Fibroblast of skin of scalp (primary cell): ENCODE measurements at places on chromosomes 2 and 18.

DNA sequence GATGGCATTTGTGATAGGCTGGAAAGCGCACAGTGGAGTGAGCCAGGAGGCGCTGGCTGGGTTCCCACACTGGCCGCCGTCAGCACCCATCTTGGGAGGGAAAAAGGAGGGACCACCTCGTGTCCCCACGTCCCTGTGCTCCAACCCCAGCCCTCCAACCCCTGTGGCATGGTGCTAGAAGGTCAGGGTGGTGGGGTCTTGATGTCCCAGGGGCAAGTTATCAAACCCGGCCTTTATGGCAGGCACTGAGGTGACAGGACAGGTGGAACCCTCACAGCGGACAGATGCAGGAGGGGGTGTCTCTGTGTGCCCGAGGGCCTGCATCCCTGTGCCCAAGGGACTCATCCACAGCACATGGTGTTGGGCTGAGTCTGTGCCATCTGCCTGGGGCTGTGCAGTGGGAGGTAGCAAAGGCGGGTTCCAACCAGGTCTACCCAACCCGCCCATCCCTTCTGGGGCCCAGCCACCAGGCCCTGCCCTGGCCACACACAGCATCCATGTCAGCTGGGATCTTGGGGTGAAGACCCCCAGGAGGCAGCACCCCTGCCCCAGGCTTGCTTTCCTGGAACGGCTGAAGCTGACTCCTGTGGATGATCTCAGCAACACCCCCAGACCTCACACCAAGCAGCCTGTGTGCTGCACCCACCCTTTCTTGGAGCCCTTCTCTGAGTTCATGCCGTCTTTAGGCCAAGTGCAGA, 246.1 kb downstream of the NDUFA10 start:
- DNase-seq = no peak

- no peak for DNase-seq
Observed at GRCh38 chr2:112528541-112528940, 13.7 kb upstream of the POLR1B start.

DNA sequence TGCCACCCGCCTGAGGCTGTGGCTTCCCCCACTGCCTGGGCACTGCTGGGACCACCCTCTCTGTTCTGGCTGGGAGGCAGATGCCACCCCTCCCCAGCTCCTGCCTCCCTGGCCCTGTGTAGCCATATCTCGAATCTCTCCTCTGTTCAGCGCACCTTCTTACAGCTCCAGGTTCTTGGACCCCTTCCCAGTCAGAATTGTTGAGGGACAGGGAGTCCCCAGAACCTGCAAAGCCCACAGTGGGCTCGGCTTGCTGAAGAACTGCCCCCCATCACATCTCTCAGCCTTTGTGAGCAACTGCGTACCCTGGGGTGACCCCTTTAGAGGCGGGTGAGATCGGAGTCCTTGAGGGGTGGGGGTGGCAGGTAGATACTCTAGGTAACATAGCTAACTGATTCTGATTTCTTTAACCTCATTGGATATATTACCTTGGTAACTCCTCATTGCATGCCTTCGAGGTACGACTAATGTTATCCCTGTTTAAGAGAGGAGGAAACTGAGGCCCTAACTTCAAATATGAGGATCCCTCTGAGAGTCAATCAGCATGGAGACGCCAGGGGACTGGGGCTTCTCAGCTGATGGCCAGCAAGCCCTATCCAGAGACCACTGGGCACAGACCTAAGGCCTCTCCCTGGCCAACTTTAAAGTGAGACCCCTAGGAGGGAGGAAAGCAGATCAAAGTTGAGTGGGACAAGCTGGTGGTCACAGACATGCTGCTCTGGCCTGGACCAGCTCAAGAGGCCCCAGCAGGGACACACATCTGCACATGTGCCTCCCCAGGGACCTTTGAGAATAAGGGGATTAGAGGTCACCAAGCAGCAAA, 101.3 kb downstream of the CAPN13 start:
- no peak for DNase-seq

GRCh38 chr18:49585781-49586663, 24.2 kb downstream of the LIPG start:
- DNase-seq = no peak

DNA sequence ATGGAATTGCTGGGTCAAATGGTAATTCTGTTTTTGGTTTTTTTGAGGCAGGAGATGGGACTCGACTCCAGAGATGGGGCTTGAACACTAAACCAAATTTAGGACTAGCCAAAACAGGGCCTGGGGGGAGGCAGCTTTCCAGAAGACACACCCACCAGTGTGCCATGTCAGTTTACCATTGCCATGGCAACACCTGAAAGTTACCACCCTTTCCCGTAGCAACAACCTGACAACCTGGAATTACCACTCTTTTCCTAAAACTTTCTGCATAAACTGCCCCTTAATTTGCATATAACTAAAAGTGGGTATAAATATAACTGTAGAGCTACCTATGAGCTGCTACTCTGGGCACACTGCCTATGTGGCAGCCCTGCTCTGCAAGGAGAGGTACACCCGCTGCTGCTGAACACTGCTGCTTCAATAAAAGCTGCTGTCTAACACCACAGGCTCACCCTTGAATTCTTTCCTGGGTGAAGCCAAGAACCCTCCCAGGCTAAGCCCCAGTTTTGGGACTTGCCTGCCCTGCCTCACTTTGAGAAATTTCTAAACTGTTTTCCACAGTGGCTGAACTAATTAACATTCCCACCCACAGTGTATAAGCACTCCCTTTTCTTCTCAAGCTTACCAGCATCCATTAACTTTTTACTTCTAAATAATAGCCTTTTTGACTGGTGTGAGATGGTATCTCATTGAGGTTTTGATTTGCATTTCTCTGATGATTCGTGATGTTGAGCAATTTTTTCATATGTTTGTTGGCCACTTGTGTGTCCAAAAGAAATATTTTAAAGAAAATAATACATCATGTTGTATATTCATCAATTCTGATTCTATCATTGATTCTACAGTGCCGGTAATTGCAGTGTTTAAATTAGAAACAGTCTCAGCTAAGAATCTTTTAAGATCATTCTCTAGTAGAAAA, 10.6 kb downstream of the CDK15 start:
- DNase-seq = peak; percentile 48

- peak; percentile 65 for DNase-seq
Observed at GRCh38 chr2:199973703-199974102, 18.3 kb downstream of the MAIP1 start.

GRCh38 chr2:168139852-168140251, 107.5 kb downstream of the STK39 start:
- no peak for DNase-seq

GRCh38 chr18:68676913-68677312, 38.0 kb downstream of the TMX3 start:
- DNase-seq = peak; percentile 50
